GDM1 (cell line): ENCODE measurements at places on chromosomes 16 and 17.

- no peak for DNase-seq
Observed at GRCh38 chr16:77842468-77842867, 54.1 kb downstream of the VAT1L start.

- DNase-seq: no peak
Observed at GRCh38 chr17:75878174-75878998, at the start of gene TRIM47. TSS of gene TRIM47 (minus strand) at chr17:75878581. CDS start at chr17:75878548, 33 bp downstream.

GRCh38 chr17:51120357-51120738 lies 320 bp downstream of the SPAG9 start:
- no peak for DNase-seq

DNA sequence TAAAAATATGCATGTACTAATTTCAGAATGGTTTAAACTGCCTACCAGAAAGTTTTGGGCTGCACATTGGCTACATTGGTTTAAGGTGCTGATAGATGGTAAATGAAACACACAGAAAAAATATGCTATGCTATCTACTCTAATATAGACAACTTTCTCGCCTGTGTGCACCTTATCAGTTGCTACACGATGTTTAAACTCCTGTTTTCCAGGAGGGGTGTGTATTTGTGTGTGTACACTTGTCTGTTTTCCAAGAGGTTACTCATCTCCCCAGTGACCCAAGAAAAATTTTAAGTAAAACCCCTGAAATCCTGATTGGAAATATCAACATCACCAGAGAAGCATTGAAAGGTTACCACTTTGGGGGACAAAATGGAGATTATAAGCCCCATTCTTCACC lies 21.6 kb upstream of the PSMC5 start:
- DNase-seq: no peak

GRCh38 chr17:80125656-80126448 lies 21.1 kb downstream of the EIF4A3 start:
- no peak for DNase-seq
